ENCODE measurements at places on chromosomes 7 and 10. TPM values are rescaled to one million over a fixed set of nuclear protein-coding genes. Genes with fewer than 3 reads are reported as not detected.
A peak's percentile ranks its signal among the peaks of the same experiment; 100 is the strongest.

Gene CALHM3
- not detected for total RNA-seq

Gene RPEL1
- 0.05 TPM for total RNA-seq

Gene OR2A12
- total RNA-seq, result not detected

Gene FRG2B
- not detected for total RNA-seq

Gene AOAH
- not detected for total RNA-seq

Gene ACTL6B
- total RNA-seq, result 0.13 TPM

Gene MAGI2
- 0.23 TPM for total RNA-seq

Gene BEND7
- 0.31 TPM for total RNA-seq

Gene OR13A1
- not detected for total RNA-seq

DNA sequence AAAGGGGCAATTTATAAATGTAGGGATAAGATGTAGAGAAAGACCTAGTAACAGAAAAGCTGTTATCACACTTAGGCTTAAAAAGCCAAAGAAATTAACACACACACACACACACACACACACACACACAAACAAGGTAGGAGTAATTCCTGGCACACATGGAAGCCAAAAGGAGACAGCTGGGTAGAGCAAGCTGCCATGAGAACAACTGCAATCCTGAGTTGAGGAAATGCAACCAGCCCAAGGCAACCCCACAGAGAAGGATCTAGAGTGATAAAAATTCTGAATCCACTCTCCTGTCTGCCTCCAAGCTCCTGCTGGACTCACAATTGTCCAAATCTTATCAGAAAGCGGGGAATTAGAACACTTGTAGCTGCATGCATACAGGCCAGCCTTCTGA, 229.1 kb upstream of the DGKB start:
- DNase-seq, result no peak

- DNase-seq, result no peak
Observed at GRCh38 chr7:91050677-91051076, 213.6 kb upstream of the FZD1 start.

- no peak for DNase-seq
Observed at GRCh38 chr10:132517951-132518521, 19.6 kb upstream of the INPP5A start.

DNA sequence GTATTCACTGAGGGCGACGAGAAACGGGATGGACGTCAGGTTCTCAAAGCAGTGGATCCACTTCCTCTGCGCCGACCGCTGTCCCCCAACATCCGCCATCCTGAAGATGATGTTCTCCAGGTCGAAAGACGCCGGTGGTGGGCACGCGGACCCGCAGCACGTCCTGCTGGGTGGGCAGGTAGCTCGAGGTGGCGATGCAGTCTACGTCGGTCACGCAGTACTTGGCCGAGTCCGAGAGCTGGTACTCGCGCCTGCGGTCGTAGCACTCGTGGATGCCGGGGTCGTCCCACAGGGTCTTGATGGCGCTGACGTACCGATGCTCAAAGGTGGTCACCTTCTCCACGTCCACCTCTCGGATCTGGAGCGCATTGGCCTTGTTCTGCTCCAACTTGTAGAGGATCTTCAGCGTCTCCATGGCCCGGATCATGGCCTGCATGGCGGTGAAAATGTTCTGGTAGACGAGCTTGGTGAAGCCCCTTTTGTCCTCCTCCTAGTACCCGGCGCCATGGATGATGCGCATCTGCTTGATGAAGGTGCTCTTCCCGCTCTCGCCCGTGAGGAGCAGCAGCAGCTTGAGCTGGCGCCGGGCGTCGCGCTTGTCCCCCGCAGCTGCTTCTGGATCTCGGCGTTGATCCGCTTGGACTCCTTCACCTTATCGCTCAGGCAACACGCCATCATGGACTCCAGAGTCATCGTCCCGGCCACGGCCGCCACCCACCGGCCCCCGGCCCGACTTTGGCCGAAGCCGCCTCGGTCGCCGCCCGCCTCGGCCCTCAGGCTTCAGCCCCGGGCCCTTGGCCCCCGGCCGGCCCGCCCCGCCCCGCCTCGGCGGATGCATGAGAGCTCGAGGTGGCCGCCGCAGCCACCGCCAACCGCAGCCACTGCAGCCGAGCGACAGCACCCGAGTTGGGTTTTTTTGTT, 122.9 kb upstream of the KCTD7 start:
- DNase-seq, result no peak

DNA sequence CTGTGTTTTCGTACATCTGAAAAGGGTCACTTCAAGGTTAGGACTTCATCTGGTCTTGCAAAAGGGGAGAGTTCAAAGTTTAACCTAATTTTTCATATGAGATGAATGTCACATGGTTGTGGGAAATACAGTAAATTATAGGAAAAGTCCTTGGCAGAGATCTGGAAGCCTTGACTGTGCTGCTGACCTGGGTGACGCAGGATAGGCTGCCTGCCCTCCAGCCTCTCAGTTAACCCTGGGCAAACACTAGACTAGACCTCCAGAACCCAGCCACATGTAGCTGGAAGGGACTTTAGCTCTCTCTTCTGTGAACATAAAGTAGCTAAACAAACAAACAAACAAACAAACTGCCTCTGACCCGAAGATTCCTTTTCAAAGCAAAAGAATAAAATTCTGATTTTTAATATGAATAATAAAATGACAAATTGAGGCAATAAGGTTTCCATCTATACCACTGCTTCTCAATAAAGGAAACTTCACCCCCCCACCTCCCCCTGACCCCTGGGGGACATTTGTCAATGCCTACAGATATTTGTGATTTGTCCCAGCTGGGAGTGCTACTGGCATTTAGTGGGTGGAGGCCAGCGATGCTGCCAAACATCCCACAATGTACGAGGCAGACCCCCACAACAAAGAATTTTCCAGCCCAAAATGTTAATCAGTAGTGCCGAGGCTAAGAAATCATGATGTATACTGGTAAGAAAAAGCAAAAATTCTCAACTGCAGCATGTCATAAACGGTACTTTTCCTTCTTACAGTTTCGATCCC, 75.2 kb upstream of the PRR15 start:
- no peak for DNase-seq

DNA sequence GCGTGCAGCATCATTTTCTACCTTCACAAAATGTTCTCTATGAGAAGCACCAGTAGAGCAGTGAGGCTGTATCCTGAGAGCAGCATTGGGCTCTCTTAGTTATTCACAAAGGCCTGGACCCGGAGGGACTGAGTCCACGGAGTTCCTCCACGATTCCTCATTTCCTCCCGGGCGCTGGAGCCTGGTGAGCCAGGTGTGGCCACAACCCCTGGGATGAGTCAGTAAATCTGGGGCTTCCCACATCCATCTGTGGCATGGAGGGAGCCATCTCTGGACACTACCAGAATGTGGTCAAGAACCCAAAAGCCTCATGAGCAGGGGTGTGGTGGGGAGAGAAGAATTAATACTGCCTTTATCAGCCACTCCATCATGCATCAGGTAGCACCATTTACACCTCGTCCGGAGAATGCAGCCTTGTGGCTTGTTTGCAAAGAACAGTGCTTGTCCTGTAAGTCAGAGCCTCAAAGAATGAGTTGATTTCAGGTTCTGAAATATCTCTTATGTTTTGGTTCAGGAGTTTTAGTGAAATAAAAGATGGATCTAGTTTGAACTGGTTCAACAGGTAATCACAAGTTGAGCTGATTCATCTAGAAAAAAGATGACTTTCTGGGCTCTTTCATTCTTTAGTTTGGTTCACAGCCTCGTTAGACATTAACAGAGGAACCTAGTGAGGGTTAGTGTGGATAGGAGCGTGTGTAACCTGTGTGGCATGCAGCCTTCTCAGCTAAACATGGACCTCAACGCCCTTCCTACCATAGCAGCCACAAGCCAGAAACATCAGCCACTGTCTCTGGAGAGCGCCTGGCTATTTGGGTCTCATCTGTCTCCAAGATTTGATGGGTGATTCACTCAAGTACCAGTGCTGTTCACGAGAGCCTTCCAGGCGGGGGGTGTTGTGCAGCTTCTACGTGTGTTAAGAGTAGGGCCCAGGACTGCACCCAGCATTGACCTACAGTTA, 95.2 kb downstream of the WDR37 start:
- no peak for DNase-seq

DNA sequence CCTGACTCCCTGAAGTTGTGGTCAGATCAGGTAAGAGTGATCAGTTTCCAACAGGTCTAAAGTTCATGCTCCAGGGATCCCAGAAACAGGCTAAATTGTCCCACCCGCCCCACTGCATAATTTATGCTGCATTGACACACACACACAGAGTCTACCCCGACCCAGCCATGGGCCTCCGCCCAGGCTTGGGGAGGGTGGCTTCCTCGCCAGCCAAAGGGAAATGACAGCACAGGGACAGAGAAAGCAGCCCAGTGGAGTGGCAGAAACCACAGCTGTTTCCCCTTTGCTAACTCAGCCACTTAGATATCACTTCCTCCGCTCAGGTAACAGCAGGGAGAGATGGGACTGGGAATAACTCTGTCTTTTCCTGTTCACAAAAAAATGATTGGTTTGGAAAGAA, 9.4 kb downstream of the SH3PXD2A start:
- DNase-seq, result no peak

GRCh38 chr10:131755200-131755599, 145.6 kb upstream of the PPP2R2D start:
- DNase-seq, result no peak

DNA sequence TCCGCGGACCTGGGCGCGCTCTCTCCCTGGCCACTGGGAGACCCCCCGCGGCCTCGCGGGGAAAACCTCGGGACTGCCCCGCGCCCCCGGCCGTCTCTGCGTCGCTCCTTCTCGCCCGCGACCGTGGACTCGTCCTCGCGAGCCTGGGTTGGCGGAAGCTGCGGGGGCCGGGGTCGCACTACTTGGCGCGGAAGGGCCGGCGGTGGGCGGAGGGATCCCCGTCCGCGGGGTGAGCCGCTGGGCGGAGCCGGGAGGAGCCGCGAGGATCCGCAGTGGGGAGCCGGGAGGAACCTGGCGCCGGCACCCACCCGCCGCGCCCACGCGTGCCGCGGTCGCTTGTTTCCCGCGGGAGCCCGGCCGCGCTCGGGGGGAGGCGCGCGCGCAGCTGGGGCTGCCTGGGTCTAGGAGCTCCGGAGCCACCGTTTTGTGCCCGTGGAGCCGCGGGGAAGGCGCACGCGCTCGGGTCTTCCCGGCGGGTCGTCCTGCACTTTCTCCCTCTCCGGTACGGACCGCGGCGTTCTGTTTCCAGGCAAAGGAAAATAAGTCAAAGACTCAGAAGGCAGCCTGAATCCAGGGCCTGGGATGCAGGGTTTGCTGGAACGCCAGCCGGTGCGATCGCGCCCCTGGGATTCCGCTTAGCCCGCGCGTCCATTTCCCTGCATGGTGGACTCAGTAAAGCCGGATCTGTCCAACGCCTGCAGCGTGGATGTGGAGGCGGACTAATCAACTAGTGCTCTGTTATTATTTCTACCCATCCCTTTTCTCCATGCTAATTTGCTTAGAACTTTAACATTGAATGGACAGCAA, 28.7 kb upstream of the KMT2C start:
- DNase-seq, result peak; percentile 76

DNA sequence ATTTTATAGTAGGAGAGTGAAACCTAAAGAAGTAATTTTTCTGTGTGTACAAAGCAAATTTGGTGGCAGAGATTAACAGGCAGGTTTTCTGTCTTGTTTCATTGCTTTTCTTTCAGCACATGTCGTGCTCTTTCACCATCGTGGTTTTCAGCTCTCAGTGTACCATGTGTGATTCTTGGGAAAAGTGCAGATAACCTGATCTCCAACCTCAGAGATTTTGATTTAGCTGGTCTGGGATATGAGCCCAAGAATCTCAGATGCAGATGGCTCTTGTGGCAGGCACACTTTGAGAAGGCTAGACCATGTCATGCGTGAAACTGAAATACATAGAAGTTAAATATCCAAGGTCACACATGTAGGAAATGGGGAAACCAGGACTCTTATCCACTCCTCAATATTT, 317.4 kb downstream of the EXOC4 start:
- DNase-seq, result no peak

All from HT-29 (cell line).